NCI-H2081 (cell line): ENCODE measurements at places on chromosomes 2 and 18.
A peak's percentile ranks its signal among the peaks of the same experiment; 100 is the strongest.

GRCh38 chr2:99240431-99240830 lies 15.0 kb downstream of the LYG2 start:
- DNase-seq, result no peak

DNA sequence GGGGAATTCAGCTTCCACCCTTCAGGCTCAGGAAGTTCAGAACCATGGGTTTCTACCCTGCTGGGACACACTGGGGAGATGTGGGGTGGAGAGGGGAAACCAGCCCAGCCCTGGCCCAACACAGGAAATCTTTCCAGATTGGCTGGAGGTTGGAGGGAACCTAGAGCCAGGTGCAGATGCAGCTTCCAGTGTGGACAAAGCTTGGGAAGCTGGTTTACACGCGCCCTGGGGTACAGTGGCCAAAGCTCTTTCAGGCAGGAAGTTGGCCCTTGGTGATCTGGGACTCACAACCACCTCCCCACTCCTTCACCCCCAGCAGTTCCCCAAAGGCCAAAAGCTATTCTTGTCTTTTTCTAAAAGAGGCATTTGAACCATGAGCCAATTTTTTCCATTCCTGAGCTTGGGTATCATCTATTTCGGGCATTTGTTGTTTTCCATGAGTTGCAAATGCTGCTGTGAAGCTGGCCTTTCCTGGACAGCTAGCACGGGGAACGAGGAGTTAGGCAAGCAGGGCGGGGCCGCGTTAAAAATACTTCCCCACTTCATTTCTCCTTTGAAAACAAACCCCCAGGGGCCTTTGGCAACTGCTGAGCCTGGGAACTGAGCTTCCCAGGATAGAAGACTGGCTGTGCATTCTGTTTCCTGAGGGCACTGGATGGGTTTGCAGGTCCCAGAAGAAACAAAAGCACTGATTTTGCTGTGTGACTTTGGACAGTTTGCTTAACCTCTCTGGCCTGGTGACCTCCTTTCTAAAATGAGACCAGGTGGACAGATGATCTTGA lies 3.1 kb upstream of the ARID5A start:
- no peak for DNase-seq

- DNase-seq, result no peak
Observed at GRCh38 chr2:47243596-47244323, 88.7 kb upstream of the STPG4 start.

DNA sequence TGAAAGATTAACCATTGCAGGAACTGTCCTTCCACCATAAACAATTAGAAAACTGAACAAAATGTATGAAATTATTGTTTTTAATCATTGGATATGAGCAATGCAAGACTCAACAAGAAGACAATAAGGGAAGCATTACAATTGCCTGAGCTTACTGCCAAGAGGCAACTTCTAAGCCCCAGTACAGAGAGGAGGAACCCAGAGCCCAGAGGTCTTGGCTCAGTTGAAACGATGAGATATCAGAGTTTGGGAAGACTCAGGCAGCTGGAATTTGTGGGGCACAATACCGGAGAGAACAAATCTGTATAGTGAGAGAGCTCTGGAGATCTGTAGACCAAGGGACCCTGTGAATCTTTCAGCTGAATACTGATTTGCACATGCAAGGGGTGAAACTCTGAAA lies 80.6 kb upstream of the ZFP36L2 start:
- DNase-seq, result no peak

DNA sequence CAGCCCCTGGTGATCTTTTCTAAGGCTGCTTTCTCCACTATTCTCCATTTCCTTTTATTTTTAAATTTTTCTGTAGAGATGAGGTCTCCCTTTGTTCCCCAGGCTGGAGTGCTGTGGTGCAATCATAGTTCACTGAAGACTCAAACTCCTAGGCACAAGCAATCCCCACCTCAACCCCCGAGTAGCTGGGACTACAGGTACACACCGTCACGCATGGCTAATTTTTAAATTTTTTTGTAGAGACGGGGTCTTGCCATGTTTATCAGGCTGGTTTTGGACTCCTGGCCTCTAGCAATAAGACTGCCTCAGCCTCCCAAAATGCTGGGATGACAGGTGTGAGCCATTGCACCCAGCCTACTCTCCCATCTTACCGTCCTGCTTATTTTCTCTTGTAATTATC lies 22.7 kb upstream of the LPIN2 start:
- no peak for DNase-seq

DNA sequence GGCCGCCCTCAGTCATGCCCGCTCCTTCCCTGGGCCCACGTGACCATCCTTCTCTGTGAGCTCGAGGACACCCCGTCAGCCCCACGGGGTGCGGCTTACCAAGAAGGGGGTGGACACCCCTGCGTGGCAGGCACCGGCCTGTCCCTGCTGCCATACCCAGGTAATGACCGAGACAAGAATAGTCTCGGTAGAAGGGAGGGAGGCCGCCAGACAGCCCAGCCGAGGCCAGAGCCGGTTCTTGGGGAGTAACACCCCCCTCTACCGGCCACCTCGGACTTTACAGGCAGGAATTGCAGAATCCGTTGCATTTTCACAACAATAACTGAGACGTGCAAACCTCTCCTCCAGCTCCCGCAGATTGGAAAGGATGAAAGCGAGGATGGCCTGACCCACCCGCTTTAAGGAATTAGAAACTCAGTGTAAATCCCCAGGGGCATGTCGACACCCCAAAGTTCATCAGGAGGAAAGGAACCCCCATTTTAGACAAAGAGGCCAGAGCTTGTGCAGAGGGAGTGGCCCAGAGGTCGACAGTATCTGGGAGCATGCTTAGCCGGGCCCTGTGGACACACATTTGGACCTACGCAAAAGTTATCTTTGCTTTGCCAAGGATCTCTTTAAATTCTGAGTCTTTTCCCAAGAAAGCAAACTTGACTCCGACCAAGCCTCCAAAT lies 60.1 kb upstream of the GLI2 start:
- no peak for DNase-seq

GRCh38 chr2:136505462-136505861 lies 259.9 kb upstream of the THSD7B start:
- no peak for DNase-seq

DNA sequence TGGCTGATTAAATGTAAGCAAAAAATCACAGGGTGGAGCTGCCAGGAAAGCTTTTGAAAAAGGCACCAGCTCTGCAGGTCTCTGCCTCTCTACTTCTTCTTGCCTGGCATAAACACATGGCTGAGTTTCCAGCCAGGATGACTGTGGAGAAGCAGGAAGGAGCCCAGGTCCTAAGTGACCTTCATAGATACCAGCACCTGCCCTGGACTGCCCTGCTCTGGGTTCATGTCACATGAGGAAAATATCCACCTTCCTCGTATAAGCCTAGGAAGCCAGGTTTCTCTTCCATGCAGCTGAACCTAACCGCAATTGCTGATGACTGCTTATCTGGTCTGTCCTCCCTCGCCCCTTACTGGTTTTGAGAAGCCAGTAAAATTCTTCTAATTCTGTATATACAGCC lies 47.8 kb upstream of the CREB1 start:
- no peak for DNase-seq

GRCh38 chr18:48778344-48779011 lies 172.3 kb downstream of the SMAD7 start:
- no peak for DNase-seq

DNA sequence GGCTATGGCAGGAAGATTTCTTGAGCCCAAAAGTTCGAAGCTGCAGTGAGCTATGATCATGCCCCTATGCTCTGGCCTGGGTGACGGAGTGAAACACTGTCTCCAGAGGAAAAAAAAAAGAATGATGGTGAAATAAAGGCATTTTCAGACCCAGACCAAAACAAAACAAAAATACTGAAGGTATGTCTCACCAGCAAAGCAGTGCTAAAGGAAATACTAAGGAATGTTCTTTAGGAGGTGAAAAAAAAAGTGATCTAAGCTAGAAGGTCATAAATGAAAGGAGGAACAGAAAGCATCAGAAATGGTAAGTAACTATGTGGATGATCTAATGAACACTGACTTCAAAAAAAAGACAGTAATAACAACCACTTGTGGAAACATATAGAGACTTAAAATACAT lies 18.7 kb downstream of the SS18 start:
- no peak for DNase-seq

- no peak for DNase-seq
Observed at GRCh38 chr2:219642069-219642454, 14.6 kb downstream of the SLC4A3 start.

DNA sequence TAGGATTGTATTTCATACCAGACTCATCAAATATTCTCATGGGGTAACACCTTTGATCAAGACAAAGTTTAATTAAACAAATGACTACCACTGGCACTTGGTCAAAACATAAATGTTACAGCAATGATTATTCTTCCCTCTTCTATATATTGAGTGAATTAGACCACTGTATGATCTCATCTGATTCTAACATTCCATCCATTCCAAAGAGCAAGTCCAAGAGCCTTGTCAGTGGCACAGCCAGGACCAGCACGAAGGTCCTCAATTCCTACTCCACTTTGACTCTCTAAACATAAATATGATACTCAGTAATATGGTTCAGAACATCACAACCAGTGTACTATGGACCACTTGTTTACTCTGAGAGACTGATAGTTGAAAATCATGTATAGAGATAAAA lies 86.4 kb downstream of the AP1S3 start:
- no peak for DNase-seq

DNA sequence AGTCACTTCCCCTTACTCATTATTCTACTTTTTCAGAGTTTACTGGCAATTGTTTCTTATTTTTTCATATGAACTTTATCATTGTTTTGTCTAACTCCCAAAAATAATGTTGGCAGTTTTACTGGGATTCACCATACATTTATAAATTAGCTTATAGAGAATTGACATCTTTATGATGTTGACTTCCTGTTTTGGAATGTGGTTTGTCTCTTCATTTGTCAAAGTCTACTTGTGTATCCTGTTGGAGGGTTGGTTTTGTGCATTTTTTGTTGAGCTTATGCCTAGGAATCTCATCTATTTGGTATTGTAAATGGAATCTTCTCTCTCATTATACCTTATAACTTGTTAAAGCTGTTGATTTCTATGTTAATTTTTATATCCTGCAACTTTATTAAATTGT lies 16.4 kb downstream of the EPC2 start:
- no peak for DNase-seq

DNA sequence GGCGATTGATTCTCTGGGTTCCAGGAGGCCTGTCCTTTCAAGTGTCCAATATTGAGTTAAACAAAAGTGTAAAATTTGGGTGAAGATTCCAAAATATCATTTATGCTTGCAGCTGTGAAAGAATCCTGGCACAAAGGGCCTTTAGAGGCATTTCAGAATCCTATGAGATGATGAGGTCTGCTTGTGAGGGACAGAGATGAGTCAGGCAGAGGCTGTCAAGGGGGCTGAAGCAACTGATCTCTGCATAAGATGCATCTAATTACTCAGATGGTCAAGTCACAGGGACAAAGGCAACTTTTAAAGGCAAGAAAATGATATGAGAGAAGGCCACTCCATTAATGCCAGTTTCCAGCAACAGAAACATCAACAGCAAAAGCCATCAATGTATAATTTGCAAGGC lies 78.8 kb downstream of the FHOD3 start:
- DNase-seq, result no peak

- DNase-seq, result no peak
Observed at GRCh38 chr2:96115631-96116423, 544 bp downstream of the ADRA2B start.

DNA sequence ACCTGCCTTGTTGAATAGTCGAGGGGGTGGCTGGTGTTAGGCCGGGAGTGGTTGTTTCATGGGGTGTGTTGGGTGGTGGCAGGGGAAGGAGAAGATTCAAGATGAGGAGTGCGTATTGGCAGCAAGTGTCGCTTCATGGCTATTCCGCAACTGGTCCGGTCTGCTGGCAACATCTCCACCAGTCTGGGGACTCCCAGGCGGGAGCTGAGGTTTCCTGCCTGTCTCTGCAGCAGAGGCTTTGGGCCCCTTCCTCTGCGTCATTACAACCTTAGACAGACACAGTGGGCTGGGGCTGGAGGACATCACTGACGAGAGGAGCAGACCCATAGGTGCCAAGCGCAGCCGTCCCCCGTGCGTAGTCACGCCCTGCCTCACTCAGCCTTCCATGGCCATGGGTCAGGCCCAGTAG lies 64.0 kb upstream of the MCFD2 start:
- no peak for DNase-seq

DNA sequence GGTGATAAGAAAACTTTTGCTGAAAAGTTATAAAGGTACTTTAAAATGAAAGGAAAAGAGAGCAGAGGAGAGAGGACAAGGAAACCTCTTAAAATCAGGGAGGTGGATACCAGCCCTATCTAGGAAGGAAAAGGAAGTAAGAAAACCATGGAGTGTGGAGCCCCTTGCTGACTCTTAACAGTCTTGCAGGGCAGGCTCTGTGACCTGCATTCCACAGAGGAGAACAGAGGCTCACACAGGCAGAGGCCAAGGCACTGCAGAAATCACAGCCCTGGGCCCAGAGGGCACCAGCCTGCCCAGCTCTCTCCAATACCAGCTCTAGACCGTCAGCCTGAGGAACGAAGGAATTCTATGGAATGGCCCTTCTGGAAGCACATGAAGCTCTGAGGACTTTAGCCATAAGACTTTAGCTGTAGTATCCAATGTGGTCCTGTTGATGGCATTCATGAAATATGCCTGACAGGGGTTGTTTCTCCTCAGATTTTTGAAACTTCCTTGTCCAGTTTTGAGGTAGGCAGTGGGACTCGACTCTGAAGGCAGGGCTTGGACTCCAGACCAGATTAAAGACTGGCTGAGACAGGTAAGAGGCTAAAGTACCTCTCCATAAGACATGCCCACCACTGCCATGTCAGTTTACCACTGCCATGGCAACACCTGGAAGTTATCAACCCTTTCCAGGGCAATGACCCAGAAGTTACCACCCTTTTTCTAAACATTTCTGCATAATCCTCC lies 216.3 kb downstream of the ANAPC1 start:
- no peak for DNase-seq

DNA sequence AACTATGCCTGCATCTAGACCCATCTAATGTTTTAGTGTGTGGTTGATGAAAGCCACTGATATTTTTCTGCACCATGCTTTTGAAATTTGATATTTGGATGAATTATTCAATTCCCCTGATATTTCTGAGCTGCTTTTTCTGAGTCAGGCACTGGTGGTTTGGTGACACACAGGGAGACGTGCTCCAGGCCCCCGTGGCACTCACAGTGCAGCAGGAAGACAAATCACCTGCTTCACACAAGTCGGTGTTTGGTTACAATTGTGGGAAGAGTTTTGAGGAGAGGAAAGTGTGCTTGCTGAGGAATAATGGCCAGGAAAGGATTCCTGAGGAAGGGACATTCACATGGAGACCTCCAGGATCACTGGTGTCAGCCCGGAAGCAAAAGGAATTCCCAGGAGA lies 179.7 kb downstream of the ACKR3 start:
- no peak for DNase-seq

GRCh38 chr2:8984855-8985254 lies 18.6 kb downstream of the MBOAT2 start:
- no peak for DNase-seq

DNA sequence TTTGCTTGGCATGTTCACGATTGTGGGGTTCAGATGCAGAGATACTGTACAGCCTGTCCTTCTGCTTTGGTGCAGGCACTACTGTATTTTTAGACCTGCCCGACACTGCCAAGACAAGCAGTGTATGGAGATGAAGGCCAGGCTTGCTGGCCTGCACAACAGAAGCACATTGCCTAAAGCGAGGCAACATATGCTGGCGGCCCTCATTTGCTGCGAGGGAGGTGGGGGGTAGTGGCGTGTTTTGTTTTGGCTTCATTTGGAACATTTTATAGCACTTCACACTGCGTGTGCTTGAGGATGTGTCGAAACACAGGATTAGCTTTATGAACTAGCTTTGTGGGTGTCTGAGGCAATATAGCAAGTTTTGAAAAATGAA lies 27.0 kb downstream of the TMEM182 start:
- no peak for DNase-seq

GRCh38 chr2:223488814-223489213 lies 113.3 kb downstream of the SCG2 start:
- peak; percentile 28 for DNase-seq
